A549 treated with GW870086 at 1 μM for 4 hours (cell line): ENCODE measurements at places on chromosomes 3 and 15. TPM values are rescaled to one million over a fixed set of nuclear protein-coding genes. Genes with fewer than 3 reads are reported as not detected.

BHLHE40 gene
- total RNA-seq, result 72.0 to 96.2 TPM (median 88.2 TPM) in 5 replicates

NTRK3 gene
- total RNA-seq, result 16.5 to 25.8 TPM (median 22.9 TPM) in 5 replicates

IP6K2 gene
- 43.9 to 52.0 TPM (median 47.8 TPM) in 5 replicates for total RNA-seq

CFAP100 gene
- not detected in 5 replicates for total RNA-seq

SERP1 gene
- 68.8 to 112 TPM (median 96.8 TPM) in 5 replicates for total RNA-seq

LMLN gene
- 1.4 to 2.7 TPM (median 2.5 TPM) in 5 replicates for total RNA-seq

LRRFIP2 gene
- 54.2 to 59.9 TPM (median 57.0 TPM) in 5 replicates for total RNA-seq

GOLGA8N gene
- total RNA-seq, result 1.1 to 1.7 TPM (median 1.4 TPM) in 5 replicates

CDC25A gene
- 8.4 to 10.6 TPM (median 8.9 TPM) in 5 replicates for total RNA-seq

CA12 gene
- total RNA-seq, result 187 to 225 TPM (median 211 TPM) in 5 replicates

DRD3 gene
- not detected in 5 replicates for total RNA-seq

NKIRAS1 gene
- 8.4 to 10.4 TPM (median 8.9 TPM) in 5 replicates for total RNA-seq

ANKRD34C gene
- not detected in 5 replicates for total RNA-seq

DNAJA4 gene
- 0.08 TPM in 1 of 5 replicates, not detected in the others for total RNA-seq

OXTR gene
- 10.4 to 13.2 TPM (median 11.0 TPM) in 5 replicates for total RNA-seq

CHRFAM7A gene
- 5.4 to 7.9 TPM (median 7.6 TPM) in 5 replicates for total RNA-seq

THPO gene
- 0.07 TPM in 1 of 5 replicates, not detected in the others for total RNA-seq

IL12A gene
- total RNA-seq, result 0.61 to 1.2 TPM (median 0.98 TPM) in 5 replicates

FHIT gene
- 0.42 to 1.6 TPM (median 1.1 TPM) in 4 of 5 replicates, not detected in the other for total RNA-seq

GALNT15 gene
- total RNA-seq, result 0.05 to 0.10 TPM (median 0.07 TPM) in 4 of 5 replicates, not detected in the other
